Activated CD4-positive, CD25-positive, alpha-beta regulatory T cell treated with anti-CD3 and anti-CD28 coated beads, Interleukin-2, amount 50 U/mL, for 24 hours (primary cell): ENCODE measurements at places on chromosomes 1 and 21.
A peak's percentile ranks its signal among the peaks of the same experiment; 100 is the strongest.

- ATAC-seq: peak; percentile 17
Measured at GRCh38 chr1:1419813-1420653, 1.0 kb downstream of the ANKRD65 start.

DNA sequence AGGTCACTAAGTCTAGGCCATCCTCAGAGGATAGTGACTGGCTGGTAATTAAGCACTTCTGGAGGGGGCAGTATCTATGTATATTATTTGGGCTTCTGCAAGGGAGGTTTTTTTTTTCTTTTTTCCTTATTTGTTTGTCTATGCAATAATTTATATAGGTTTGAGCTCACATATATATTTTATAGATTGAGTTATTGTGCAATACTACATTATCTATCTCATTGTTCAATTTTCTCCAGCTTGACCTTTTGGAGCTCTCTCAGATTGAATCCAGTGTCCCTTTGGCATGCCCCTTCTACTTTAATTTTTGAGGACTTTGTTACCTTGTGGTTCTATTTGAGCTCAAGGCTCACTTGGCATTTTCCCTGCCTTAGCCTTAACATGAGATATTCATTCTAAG, 852.1 kb downstream of the KCNT2 start:
- ATAC-seq: no peak

GRCh38 chr1:87956750-87957149, 628.1 kb downstream of the LMO4 start:
- ATAC-seq: no peak

- no peak for ATAC-seq
Measured at GRCh38 chr21:45934085-45934484, 47.5 kb upstream of the COL6A1 start.

DNA sequence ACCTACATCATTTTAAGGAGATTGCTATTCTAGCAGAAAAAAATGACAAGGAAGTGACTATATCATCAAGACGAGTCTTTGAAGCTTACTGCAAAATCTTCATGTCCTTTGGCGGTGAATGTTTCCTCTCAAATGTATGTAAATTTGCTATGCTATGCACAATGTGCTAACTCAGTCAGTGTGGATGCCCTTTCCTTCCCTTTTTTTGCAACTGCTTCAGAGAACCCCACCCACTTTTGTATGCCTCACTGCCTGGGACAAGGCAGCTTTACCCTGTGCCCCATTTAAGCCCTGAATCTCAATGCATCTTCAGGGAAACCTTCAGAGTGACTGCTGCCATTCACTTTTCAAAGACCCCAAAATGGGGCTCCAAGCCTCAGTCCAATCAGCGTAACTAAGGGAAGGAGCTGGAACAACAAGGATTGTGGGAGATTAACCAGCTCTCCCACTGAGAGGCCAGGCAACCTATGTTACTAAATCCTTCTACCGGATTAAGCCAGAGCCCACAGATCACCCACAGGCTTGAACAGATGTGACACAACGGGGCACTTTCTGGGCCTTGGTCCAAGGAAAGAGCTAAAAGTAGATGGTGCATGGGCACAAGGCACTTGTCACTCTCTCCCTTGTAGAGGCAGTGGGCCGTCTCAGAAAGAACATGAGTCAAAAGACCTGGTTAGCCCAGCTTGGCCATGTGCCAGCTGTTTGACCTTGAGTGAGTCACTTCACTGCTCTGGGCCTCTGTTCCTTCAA, 154.4 kb downstream of the PLPP3 start:
- no peak for ATAC-seq

DNA sequence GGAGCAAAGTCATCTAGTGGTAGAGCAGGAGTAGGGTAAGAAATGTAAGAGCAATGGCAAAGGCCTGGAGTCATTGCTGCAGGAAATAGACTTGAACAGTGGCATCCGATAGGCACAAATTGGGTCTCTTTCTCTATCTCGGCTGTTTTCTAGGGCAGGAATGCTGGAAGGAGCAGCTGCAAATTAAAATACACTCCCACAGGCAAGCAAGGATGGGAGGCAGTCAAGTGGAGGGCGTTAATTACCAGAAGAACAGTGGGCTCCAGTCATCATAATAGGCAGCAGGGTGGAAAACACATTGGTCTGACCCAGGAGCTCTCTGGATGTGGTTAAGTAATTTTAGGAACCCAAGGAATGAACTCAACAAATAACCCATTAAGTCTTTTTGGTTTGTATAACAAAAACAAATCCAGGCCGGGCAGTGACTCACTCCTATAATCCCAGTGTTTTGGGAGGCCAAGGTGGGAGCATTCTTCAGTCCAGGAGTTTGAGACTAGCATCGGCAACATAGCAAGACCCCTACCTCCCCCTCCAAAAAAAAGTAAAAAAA, 7.8 kb upstream of the TDRD5 start:
- no peak for ATAC-seq

GRCh38 chr1:82567348-82567747, 766.6 kb downstream of the ADGRL2 start:
- no peak for ATAC-seq

DNA sequence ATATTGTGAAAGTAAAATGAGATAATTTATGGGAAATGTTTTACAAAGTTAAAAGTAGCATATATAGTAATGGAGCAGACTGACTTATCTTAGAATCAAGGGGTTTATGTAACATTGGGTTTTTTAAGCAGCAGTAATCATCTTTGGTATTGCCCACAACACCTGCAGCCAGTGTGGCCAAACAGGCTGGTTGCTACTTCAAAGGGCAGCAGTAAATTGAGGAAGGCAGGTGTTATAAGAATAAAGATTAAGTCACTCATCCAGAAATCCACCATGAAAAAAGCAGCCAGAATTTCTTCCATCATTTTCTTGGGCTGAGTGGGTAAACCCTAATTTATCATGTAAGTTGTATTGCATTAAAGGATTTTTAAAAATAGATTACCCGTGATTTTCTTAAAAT, 16.7 kb downstream of the DYNLT5 start:
- no peak for ATAC-seq

- peak; percentile 100 for ATAC-seq
Measured at GRCh38 chr1:212566522-212567479, 41.8 kb upstream of the ATF3 start.

GRCh38 chr1:41053316-41053715, 31.8 kb upstream of the SLFNL1 start:
- ATAC-seq: no peak

DNA sequence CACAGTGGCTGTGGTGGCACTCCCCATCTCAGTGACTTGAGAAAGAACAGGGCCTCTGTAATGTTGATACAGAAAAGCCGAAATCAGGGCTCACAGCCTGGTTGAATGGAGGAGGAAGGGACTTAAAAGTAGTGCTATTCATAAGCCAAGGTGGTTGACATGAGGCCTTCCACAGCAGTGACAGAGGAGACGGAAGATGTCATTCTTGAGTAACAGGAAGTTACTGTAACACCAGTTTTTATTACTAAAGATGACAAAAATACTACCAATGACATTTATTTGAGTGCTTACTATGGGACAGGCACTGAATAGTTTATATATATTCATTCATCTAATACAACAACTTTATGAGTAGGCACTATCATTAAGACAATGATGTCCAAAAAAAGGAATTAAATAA, 52.8 kb upstream of the GNG12 start:
- ATAC-seq: no peak

- peak; percentile 42 for ATAC-seq
Measured at GRCh38 chr1:173205146-173206051, 1.7 kb downstream of the TNFSF4 start.

- no peak for ATAC-seq
Measured at GRCh38 chr1:33442141-33442540, 11.2 kb upstream of the PHC2 start.

DNA sequence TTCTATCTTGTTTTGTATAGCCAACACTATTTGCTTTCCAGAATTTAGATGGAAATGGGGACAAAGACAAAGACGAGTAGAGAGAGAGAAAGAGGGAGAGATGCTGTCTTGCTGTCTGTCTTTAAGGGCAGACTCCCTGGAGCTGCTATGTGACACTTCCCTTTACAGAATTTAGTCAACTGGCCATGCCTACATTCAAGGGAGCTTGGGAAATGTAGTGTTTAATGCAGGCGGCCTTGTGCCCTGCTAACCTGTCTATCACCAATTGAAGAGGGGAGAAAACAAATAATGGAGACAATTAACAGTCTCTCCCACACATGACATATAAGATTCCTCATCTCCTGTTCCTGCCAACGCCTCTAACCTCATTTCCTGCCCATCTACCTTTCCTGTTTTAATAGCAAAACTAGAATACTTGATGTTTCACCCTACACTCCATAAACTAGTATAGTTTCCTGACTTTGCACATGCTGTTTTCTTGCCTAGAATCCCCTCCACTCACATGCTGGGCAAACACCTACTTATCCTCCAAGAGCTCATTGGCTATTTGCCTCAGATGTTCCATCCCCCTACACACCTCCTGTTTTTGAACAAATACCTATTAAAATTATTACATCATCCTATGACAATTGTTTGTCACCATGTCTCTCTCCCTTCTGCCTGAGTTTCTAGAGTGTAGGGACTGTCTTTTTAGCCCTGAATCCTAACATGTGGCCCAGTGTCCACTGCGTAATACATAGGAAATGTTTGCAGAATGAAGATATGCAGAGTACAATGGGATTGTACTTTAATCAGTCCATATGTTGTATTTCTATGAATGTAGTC, 117.2 kb downstream of the SLC25A24 start:
- ATAC-seq: peak; percentile 32

DNA sequence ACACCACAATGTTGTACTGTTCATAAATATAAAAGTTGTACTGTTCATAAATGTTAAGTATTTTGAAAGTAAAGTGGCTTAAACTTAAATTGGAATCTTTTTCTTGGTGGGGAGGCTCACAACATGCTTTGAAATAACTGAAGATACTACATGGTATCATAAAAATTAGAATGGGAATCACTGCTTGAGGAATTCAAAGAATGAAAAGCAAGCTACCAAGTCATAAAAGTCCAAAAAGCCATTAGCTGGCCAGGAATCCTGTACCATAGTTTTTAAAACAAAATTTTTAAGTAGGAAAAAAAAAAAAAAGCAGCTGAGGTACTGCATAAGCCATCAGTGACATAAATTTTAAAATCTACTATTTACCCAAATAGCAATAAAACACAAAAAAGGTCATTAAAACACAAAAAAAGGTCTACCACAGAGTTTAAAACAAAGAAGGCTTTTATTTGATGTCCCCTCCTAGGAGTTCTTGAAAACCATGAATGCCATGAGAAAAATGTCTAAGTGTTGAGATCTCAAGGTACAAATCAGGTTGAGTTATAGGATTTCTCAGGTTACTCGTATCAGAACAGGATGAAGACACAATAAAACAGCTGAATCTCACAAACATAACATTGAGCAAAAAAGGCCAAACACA, 8.6 kb downstream of the ZZZ3 start:
- ATAC-seq: no peak

DNA sequence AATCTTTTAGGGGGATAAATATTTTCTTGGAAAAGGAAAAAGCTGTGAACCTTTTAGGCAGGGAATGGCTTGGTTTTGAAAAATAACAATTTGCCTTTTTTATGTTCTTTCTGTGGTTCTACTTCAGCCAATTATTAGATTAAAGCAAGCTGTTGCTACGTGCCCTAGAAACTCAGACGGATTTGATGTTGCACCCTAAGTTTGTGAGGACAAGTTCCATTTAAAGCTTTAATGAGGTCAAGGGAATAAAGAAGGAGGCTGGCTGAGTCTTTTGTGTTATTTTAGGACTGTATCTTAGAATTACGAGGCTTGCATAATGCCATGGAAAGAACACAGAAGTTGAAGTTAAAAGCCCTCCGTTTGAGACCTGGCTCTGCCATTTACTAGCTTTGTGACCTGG, 216.9 kb downstream of the NUF2 start:
- no peak for ATAC-seq

- no peak for ATAC-seq
Measured at GRCh38 chr21:45235488-45235887, 52.2 kb downstream of the POFUT2 start.

GRCh38 chr1:44842862-44843655, at the start of gene PTCH2:
Gene PTCH2, minus strand, starts transcription at chr1:44843253. Its CDS starts 321 bp downstream, at chr1:44842932.
- ATAC-seq: peak; percentile 49

DNA sequence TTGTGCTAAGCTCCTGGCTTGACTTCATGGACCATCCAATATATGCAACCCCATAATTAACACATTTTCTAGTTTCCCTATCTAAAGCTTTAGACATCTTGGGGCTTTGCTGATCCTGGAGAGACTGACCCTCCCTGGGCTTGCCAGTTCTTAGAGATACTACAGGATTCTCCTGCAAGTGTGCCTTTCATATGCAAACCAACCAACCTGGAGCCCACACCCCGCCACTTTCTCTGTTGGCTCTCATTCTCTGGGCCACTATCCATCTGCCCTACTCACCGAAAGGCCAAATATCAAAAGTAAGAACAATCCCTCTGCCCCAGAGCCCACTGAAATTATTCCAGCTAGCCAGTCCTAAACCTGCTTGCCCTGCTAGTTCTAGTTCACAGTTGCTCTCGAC, 2.2 kb upstream of the GBP6 start:
- ATAC-seq: no peak

- ATAC-seq: no peak
Measured at GRCh38 chr1:224684979-224685425, 68.9 kb downstream of the CNIH3 start.

DNA sequence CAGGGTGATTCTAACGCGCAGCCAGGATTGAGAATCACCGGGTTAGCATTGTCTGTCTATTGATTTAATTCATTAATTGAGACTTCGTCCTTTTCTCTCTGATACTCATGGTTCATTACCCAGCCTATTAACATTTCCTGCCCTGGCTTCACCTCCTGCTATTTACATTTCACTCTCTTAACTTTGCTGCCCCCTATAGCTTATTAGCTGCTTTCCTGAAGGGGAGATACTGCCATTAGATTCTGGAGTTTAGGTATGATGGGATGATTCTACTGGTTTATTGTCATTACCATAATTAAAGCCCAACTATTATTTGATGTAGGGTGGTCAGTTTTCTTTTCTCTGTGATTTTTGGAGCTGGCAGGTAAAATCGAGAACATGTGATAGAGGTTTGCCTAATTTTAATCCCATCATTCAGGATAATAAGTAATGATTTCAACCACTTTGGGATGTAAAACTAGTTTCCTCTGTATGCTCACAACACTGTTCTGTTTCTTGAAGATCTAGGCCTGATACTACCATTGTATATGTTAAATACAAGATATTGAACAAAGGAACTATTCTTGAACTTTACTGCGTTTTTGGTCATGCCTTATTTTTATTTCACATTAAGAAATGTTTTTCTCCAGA, 6.4 kb downstream of the PPP2R5A start:
- ATAC-seq: peak; percentile 73

DNA sequence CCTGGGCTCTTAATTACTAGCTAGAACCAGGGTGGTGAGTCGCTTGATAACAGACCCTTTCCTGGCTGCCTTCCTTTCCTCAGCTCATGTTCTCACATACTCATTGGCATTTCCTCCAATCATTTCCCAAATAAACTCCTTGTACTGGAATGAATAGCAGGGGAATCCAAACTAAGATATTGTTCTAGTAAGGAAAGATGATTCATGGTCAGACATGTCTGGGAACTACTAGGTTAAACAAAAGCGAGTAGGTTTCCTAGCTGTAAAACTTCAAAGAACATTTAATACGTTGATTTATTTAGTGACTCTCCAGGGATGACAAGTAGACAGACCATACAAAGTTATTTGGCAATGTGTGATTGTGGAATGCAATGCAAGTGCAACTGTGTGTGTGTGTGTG, 121.2 kb upstream of the KCNJ6 start:
- no peak for ATAC-seq

- ATAC-seq: peak; percentile 72
Measured at GRCh38 chr1:150127868-150128267, 21.8 kb upstream of the PLEKHO1 start.

- ATAC-seq: no peak
Measured at GRCh38 chr1:26477446-26478152, 5.4 kb downstream of the HMGN2 start.
